ENCODE measurements at places on chromosomes 4 and X.
A peak's percentile ranks its signal among the peaks of the same experiment; 100 is the strongest.

DNA sequence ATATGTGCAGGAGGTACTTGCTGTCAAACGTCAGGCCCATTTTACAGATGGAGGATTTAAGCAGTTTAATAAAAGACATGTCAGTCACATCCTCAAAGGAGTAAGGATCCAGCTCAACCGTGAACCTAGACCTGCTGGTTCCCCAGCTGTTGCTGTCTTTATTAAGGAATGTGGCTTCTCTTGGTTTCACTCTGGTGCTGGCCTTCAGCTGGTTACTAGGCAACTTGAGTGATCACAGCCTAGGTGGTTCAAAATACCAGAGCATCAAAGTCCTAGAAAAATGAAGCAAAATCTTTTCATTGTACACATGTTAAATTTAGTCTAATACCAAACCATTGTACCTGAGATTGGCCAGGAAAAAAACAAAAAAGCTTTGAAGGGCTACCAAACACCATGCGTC lies 32.7 kb upstream of the GLRA2 start:
- DNase-seq, result no peak

DNA sequence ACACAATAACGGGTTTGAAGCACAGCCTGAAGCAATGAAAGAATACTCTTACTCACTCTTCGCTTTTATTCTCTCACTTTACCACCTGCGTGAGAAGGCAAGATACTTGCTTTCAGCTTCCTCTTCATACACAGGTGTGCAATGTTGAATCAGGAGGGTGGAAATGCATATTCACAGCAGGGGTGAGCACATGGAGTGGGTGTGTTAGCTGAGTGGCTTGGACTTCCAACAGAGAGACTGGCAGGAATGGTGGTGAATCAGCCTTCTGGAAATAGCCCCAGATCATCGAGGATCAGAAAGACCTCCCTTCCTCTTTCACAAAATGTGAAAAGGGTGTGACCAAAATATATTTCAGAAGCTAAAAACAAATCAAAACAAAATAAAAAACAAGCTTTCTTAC lies 521.2 kb downstream of the STIM2 start:
- DNase-seq, result no peak

- DNase-seq, result no peak
These were observed 69.0 kb downstream of the HPRT1 start for GRCh38 chrX:134528960-134529359.

GRCh38 chr4:182297659-182298058 lies 54.5 kb downstream of the TENM3 start:
- no peak for DNase-seq

DNA sequence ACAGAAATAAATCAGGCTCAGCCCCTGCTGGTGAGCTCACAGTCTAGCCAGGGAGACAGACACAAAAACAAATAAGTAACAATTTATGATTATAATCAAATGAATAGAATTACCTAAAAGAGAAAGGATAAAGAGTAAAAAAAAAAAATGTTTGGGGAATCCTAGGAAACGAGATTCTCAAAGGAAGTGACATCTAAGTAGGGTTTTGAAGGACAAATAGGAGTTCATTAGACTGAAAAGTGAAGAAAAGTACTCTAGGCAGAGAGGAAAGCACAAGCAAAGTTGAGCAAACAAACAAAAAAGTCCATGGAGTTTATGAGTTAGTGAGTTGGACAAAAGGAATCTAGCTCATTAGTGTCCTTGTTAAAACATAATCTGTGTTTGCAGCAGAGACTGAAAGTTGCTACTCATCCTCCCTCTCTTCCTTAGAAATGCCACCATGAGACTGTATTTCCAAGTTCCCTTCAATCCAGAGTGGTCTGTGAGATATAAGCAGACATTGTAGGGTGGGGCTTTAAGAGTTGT lies 145.6 kb downstream of the SPATA18 start:
- peak; percentile 2 for DNase-seq

DNA sequence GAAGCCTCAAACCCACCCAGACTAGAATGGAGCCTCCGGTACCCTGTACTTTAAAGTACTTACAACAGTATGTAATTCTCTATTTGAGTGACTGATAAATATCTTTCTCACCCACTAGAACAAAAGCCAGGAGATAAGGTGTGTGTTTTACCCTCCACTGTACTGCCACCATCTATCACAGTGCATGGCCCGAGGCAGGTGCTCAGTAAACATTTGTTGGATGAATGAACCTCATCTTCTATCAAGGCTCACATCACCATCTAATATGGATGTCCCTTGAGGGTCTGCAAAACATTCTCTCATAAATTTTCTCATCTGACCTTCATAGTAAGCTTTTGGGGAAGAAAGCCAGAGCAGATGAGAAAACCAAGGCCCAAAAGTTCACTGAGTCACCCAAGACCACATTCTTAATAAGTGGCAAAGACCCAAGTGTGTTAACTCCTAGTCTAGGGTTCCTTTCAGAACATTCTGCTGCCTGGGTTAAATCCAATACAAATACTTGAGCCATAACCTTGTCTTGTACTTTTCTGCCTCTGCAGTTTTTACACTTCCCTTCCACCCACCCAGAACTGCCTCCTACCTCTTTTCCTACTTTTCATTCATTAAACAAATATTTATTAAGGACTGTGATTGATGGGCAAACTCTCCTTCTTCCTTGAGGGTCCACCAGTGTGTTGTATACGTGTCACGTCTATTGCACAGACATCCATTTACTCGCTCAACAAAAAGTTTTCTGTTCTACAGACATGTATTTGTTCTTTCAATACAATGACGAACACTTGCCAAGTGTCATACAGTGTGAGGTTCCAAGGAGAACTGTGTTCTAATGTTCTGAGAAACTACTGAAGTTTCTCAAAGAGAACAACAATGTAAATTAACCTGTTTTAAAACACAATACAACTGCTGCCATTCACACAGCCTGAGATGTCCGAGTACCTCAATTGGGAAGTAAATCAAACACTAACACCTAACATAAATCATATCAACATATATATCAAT lies 35.7 kb downstream of the APBB2 start:
- DNase-seq, result no peak

GRCh38 chr4:172207886-172208285 lies 394.7 kb downstream of the GALNTL6 start:
- DNase-seq, result no peak

DNA sequence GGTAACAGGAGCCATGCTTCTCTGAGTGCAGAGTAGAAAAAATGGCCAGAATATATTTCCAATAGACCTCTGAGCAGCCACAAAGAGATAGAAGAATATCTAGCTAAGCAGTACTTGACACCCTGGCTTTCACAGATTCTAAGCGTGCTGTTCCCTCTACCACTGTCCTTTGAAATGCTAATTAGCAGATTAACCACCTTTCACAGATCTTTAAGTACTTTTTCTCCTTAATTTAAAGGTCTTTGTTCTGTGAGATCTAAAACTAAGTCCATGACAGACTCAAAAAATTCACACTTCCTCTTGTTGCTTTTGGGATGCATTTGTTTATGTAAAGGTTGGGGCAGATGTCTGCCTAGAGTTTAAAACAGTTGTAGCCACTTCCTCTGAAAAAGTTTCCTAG lies 28.3 kb upstream of the MAGEC2 start:
- DNase-seq, result no peak
